ENCODE measurements at places on chromosomes 3 and 15. TPM values are rescaled to one million over a fixed set of nuclear protein-coding genes. Genes with fewer than 3 reads are reported as not detected.

GOLGA6D gene
- total RNA-seq = not detected

GRCh38 chr3:107545680-107546120, 22.9 kb downstream of the BBX start:
- H3K4me1 ChIP-seq = peaks cover 24% of the 10 kb centered on the region
- no peak overlapping the region for H3K4me3 ChIP-seq

TRPM1 gene
- not detected for total RNA-seq

LRRC3B gene
- not detected for total RNA-seq

C3orf85 gene
- not detected for total RNA-seq

- H3K4me3 ChIP-seq = no peak overlapping the region
- no peaks in the 10 kb centered on the region for H3K4me1 ChIP-seq
- H3K36me3 ChIP-seq = no peaks in the 10 kb centered on the region
- peaks cover 3% of the 10 kb centered on the region for H3K27me3 ChIP-seq
- H3K27ac ChIP-seq = no peak overlapping the region
Observed at GRCh38 chr15:97177151-97177577, 783.3 kb upstream of the ARRDC4 start.

- no peak overlapping the region for H3K27ac ChIP-seq
- H3K27me3 ChIP-seq = peaks cover 9% of the 10 kb centered on the region
- no peak overlapping the region for H3K4me3 ChIP-seq
- DNase-seq = no peak
Observed at GRCh38 chr3:25503898-25504301, 75.8 kb downstream of the RARB start.

DNA sequence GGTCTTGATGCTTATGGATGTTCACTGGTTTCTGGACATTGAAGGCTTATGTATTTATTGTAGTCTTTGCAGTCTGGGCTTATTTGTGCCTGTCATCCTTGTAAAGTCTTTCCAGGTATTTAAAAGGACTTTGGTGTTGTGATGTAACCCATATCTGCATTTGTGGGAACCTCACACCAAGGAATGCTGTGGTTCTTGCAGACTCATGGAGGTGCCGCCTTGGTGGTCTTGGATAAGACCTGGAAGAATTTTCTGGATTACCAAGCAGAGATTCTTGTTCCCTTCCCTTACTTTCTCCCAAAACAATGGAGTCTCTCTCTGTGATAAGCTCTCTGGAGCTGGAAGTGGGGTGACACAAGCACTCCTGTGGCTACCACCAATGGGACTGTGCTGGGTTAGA, 363.5 kb upstream of the NECTIN3 start:
- H3K27ac ChIP-seq = no peak overlapping the region
- H3K36me3 ChIP-seq = peaks cover 2% of the 10 kb centered on the region
- no peaks in the 10 kb centered on the region for H3K4me1 ChIP-seq
- H3K4me3 ChIP-seq = no peak overlapping the region
- peaks cover 21% of the 10 kb centered on the region for H3K27me3 ChIP-seq

GRCh38 chr3:61981060-61981459, 392.3 kb downstream of the FEZF2 start:
- H3K4me1 ChIP-seq = no peaks in the 10 kb centered on the region
- peaks cover 3% of the 10 kb centered on the region for H3K27me3 ChIP-seq
- H3K36me3 ChIP-seq = no peaks in the 10 kb centered on the region
- no peak for DNase-seq
- no peak overlapping the region for H3K4me3 ChIP-seq

DPPA2 gene
- not detected for total RNA-seq

PARP15 gene
- total RNA-seq = 8.7 TPM

ZNF592 gene
- total RNA-seq = 26.5 TPM

- H3K27ac ChIP-seq = peak overlapping the region; percentile 99
- H3K27me3 ChIP-seq = no peaks in the 10 kb centered on the region
- peak overlapping the region; percentile 6 for H3K4me3 ChIP-seq
- DNase-seq = no peak
- H3K4me1 ChIP-seq = peaks cover 68% of the 10 kb centered on the region
Observed at GRCh38 chr15:25844981-25845680, 18.0 kb downstream of the ATP10A start.

DNA sequence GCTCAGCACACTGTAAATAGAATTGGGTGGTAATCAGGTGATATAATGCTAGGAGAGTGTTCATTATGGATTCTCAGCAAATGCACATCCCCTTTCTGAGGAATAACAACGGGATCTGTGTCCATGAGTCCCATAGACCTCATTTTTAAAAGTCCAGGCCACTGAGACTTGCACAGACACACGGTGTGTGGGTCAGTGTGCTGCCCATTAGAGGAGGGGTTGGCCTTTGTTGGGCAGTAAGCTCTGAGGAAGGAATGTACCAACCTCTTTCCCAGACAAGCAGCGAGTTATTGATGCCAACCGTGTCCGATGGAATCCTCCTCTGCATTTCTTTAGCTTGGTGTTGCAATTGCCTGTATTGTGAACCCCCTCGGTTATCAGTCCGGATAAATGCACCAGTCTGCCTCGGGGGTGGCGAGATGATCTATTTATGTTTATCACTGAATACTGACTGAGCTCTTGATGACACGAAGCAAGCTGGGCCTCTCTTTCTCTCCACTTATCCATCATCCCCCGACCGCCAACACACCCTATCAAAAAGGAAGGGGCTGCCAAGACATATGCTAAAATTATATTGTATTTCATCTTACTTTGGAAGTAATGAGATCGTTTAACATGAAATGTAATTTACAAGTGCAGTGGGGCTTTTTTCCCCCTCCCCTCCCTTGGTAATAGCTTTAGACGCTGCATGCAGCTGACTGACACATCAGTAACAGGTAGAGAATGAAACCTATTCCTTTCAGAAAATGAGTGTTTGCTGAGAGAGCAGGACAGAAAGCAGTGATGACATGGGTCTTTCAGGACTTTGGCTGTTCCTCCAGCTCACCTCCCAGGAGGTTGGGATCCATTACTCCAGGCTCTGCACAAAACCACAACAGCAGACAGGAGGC, 126.6 kb upstream of the ST8SIA2 start:
- no peak for DNase-seq
- H3K27me3 ChIP-seq = peaks cover 13% of the 10 kb centered on the region
- H3K4me1 ChIP-seq = no peaks in the 10 kb centered on the region

TXNRD3 gene
- total RNA-seq = 4.1 TPM

GRCh38 chr15:54045397-54045796, 67.2 kb downstream of the UNC13C start:
- no peak for DNase-seq
- peaks cover 4% of the 10 kb centered on the region for H3K27me3 ChIP-seq
- H3K36me3 ChIP-seq = no peaks in the 10 kb centered on the region
- no peak overlapping the region for H3K27ac ChIP-seq

DNA sequence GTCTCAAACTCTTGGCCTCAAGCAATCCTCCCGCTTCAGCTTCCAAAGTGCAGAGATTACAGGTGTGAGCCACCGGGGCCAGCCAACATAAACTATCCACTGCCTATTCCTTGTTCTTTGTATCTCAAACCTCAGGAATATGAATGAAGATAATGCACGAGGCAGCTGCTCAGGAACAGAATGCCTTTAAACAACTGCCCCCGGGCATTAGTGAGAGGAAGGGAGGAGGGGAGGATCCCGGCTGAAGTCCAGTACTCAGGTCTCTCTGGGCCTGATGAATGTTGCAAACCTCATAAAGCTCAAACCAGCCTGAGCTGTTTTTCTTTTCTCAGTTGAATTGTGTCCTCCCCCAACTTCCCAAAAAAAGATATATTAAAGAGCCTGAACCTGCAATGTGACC, 26.9 kb upstream of the MTMR14 start:
- no peak overlapping the region for H3K27ac ChIP-seq
- no peak for DNase-seq
- H3K4me3 ChIP-seq = no peak overlapping the region
- H3K4me1 ChIP-seq = no peaks in the 10 kb centered on the region

- no peak for DNase-seq
- H3K4me3 ChIP-seq = no peak overlapping the region
- H3K36me3 ChIP-seq = no peaks in the 10 kb centered on the region
- peaks cover 80% of the 10 kb centered on the region for H3K27me3 ChIP-seq
- no peak overlapping the region for H3K27ac ChIP-seq
Observed at GRCh38 chr3:186094696-186095425, 14.0 kb downstream of the ETV5 start.

- no peaks in the 10 kb centered on the region for H3K36me3 ChIP-seq
- H3K4me3 ChIP-seq = no peak overlapping the region
- no peak for DNase-seq
Observed at GRCh38 chr3:89851974-89852621, 744.7 kb downstream of the EPHA3 start.

TASOR gene
- total RNA-seq = 50.5 TPM

SYNM gene
- 0.14 TPM for total RNA-seq

ATP8B4 gene
- total RNA-seq = 3.5 TPM

DNA sequence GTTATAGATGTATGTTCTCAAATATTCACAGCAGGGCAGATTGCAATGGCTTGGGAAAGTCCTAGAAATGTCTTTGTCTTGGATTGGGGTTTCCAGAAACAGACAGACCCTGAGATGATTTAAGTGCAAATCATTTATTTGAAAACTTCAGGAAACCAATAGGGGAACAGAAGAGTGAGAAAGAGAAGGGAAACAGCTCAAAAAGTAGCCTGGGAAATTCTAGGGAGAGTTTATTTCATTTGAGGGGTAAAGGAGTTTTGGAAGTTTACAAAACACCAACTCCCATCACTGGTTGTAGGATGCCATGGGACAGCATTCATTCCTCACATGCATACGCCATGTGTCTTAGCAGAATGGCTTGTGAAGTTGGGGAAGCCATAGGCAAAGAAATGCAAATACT, 32.3 kb upstream of the PTX3 start:
- H3K27ac ChIP-seq = no peak overlapping the region
- no peaks in the 10 kb centered on the region for H3K27me3 ChIP-seq
- no peak for DNase-seq
- no peaks in the 10 kb centered on the region for H3K36me3 ChIP-seq
- no peak overlapping the region for H3K4me3 ChIP-seq

APBA2 gene
- 29.2 TPM for total RNA-seq

GRCh38 chr3:156676768-156677479, 2.5 kb downstream of the TIPARP start:
- peak overlapping the region; percentile 87 for H3K27ac ChIP-seq
- peaks cover 44% of the 10 kb centered on the region for H3K36me3 ChIP-seq
- H3K27me3 ChIP-seq = no peaks in the 10 kb centered on the region

Data from activated naive CD8-positive, alpha-beta T cell treated with anti-CD3 and anti-CD28 coated beads for 36 hours (primary cell).